ENCODE measurements at places on chromosomes 12 and 14.

DNA sequence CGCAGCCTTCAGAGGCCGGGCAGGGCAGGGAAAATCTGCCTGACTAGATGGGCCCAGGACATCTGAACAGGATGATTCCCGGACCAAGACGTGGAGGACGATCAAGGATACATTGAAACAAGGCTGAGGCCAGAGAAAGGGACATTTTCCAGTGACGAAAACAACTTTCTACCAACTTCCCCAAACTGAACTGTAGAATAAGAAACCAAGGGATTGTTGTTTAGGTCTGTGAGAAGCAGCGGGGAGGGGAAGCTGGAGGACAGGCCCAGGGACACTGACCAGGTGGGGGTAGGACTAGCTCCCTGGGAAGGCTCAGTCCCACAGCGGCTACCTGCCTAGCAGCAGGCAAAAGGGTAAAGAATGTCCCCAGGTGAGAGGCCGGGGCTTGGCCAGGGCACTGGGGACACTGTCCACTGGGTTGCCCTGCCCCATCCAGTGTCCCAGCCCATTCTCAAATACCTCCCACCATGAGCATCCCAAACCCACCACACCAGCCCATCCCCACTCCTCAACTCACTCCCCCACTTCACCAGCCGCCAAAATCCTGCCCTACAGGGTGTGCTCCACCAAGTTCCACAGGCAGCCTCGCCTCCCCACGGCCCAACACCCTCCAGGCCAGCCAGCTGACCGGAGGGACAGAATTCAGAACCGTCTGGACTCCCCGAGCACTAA is 995 bp downstream of the TNFRSF1A start:
- DNase-seq, result no peak

GRCh38 chr12:100375038-100375735 is 18.3 kb downstream of the SLC17A8 start:
- no peak for DNase-seq

GRCh38 chr12:7219599-7220243 is 30.2 kb downstream of the PEX5 start:
- DNase-seq, result peak; percentile 42

GRCh38 chr12:58803908-58804307 is 116.4 kb downstream of the LRIG3 start:
- no peak for DNase-seq

GRCh38 chr12:3743803-3744202 is 9.1 kb downstream of the CRACR2A start:
- DNase-seq, result no peak

DNA sequence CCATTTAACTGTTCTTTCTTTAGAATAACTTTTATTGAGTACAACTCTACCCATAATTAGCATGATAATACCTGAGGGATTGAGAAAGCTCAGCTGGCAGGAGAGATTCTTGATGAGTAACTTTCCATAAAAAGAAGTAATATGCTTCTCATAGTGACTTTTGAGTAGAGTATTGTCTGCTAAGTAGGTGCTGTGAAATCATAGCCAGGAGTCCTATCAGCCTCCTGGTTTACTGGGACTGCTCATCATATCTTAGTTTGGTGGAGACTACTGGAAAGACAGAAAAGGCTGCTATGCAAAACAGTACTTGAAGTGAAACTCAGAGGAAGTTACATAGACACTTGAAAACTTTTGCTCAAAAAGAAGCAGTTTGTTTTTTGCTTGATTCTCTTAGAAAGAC is 113.3 kb upstream of the ATP2B1 start:
- DNase-seq, result no peak

- DNase-seq, result no peak
These were observed 37.6 kb downstream of the CEP83 start for GRCh38 chr12:94421868-94422740.

GRCh38 chr12:79420146-79420618 is 270.6 kb downstream of the PAWR start:
- no peak for DNase-seq

- DNase-seq, result no peak
These were observed 7.1 kb downstream of the SCNN1A start for GRCh38 chr12:6367969-6368892.

GRCh38 chr12:44904321-44904720 is 28.2 kb upstream of the NELL2 start:
- DNase-seq, result no peak

GRCh38 chr12:75955251-75955650 is 76.3 kb downstream of the PHLDA1 start:
- no peak for DNase-seq

DNA sequence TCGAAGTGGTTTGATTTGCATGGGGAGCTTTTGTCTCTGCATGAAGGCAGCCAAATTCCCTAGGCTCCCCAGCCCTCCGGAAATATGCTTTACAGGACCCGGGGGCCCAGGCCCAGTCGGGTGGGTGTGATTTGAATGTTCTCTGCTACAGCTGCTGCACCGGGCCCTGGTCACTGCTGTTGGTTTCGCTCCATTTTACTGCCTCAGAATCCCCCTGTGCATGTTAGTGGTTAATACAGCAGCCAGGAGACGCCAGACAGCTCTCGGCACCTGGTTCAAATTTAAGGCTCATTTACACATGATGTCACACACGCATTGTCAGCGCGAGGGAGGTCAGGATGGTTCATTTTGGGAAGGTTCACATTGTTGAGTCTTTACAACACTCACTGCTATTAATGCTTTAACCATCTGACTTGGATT is 99.6 kb downstream of the SLC38A6 start:
- DNase-seq, result no peak

GRCh38 chr12:93786656-93787397 is 109.7 kb downstream of the CRADD start:
- no peak for DNase-seq

- DNase-seq, result no peak
These were observed 9.1 kb downstream of the B4GALNT1 start for GRCh38 chr12:57623811-57624390.

GRCh38 chr14:91378930-91379578 is 38.6 kb downstream of the CCDC88C start:
- no peak for DNase-seq

DNA sequence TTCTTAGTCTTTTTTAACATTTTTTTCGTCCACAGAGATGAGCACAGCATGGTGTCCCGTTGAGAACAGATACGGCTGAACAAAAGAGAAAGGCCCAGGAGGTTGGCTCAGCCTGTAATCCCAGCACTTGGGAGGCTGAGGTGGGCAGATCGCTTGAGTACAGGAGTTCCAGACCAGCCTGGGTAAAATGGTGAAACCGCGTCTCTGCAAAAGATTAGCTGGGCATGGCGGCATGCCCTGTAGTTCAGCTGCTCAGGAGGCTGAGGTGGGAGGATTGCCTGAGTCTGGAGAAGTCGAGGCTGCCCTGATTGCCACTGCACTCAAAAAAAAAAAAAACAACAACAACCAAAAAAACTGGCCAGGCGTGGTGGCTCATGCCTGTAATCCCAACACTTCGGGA is 5.9 kb upstream of the EP400 start:
- DNase-seq, result no peak

DNA sequence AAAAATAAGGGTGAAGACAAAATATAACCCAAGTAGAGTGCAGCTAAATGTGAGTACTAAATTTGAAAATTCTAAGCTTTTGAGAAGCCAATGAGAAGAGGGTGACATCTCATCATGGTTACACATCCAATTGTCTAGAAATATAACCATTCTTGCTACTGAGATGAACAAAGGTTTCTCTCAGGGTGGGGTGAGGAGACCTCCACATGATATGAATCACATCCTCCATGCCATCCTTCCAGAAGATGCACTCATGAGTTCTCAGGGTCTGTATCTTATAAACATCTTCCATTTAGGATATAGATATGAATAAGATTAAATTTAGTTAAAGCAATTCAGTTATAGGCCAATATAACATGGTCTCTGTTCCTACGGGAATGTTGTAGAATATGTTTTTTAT is 38.9 kb upstream of the E2F7 start:
- no peak for DNase-seq

DNA sequence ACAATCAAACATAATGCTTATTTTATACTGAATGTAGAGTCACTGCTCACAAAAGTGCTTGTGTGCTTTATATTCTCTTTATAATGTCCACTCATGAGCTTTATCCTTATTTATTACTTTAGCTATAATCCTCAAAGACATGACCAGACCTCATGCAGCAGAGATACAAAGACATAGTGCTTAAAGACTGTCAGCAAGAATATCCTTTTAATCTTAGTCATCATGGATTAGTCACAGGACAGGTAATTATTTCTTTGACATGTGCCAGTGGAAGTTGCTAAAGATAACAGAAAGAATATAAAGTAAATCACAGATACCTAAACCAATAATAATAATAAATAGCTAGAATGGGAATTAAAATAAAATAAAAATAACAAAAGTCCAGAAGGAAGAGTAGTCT is 707.5 kb downstream of the BCL11B start:
- DNase-seq, result no peak

GRCh38 chr14:102778338-102779083 is 1.3 kb downstream of the TRAF3 start:
- DNase-seq, result no peak

- DNase-seq, result no peak
These were observed 5.9 kb upstream of the DEGS2 start for GRCh38 chr14:100165376-100165775.

DNA sequence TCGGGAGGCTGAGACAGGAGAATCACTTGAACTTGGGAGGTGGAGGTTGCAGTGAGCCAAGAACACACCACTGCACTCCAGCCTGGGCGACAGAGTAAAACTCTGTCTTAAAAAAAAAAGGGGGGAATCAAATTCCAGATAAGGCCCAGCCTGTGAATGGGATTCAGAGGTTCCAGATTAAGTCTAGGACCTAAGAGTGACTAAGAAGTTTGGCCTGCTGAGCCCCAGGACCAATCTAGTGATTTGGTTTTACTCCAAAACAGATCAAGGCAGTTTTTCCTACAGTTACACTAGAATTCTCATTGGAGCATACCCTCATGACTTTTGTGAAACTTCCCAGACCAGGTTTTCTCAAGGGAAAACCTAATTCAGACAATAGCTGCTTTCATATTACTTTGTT is 22.8 kb downstream of the EXOC5 start:
- DNase-seq, result no peak

DNA sequence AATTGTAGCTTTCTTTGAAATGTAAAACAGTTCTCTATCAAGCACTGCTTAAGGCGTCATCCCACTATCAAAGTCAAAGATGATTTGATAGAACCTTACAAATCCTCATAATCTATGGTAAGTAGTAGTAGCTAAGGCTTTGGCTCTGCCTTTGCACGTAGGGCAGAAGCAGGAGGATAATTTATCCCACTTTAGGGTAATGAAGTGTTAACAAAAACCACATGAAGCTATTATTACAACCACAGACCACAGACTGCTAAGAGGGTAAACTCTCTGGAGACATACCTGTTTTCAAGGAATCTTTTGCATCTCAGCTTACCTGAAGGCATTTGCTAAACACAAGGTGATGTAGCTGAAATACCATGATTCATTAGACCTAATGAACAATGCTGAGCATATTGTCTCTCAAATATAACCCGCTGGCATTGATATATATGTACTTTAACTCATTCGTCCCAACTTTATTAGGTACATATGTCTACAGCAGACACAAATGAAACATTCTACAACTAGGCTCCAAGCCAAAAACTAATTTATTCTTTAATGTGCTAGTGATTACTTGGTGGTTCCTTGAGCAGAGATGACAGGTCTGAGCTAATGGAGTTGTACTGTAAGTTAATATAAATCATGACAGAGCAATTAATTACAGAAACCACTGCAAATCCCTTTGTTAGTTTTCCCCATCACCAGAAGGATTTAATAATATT is 368.8 kb downstream of the ETNK1 start:
- DNase-seq, result no peak

DNA sequence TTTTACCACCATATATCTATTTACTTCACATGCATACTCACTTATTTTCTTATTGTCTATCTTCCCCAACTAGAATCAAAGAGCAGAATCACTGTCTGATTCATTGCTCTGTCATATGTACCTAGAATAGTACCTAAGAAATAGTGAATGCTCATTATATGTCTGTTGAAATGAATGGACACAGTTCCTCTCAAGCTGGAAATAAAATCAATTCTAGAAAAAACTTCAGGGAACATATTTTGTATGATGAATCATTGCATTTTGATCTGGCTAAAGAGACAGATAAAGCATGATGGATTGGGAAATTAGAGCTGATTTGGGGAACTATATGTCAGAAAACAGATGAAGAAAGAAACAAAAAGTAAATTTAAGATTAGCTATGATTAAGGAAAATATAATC is 623.3 kb downstream of the C12orf50 start:
- DNase-seq, result no peak

GRCh38 chr14:32104308-32104707 is 27.2 kb downstream of the ARHGAP5 start:
- no peak for DNase-seq

DNA sequence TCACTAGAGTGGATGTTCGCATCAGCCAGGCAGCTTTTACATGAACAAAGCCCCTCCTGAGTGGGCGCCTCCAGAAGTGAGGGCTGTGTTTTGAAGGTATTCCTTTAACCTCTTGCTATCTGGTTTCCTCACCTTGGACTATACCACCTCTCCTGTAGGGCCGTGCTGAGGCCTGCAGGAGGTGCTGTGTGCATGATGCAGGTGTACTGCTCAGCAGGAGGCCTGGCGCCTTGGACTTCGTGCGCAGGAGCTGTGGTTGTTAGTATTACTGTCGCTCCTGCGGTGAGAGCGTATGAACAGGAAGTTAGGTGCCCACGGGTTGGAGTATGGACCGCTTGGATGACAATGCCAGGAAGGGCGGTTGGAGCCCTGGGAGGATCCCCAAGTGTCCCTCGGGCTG is 130.7 kb downstream of the TSPAN9 start:
- DNase-seq, result no peak

GRCh38 chr12:104549815-104550480 is 93.2 kb downstream of the CHST11 start:
- DNase-seq, result no peak

DNA sequence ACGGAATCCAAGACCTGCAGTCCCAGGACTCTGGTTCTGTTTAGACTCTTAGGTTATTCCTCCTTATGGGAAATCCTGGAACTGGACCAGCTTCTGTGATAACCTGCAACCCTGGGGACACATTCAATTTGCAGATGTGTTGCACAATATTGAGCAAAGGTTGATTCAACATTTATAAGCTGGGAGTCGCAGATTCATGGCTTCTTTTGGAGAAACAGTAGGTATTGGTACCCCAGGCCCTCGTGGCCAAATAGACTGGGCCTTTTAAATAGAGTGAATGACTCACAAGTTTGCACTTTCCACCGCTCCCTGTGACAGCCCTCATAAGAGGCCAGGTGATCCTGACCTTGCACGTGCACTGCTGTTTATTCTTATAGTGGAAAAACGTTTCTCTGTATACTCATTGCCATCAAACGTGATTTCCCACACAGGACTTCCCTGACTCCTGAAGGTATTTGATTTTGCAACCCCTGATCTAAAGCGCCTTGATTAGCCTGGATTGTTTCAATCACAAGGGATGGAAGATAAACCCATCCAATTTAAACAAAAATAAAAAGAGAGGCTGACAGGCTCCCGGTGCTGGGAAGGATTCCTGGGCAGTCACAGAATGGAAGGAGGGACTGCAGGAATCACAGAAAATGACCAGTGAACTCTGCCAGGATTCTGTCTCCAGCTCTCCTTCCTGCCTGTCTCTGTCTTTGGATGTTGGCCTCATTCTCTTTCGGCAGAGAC is 98.0 kb downstream of the VCPKMT start:
- no peak for DNase-seq

- no peak for DNase-seq
These were observed 1.3 kb downstream of the TRIM9 start for GRCh38 chr14:51093371-51094281.

- no peak for DNase-seq
These were observed 16.0 kb downstream of the EIF2B2 start for GRCh38 chr14:75018694-75019093.

GRCh38 chr12:27780612-27781408 is 774 bp upstream of the MANSC4 start:
- peak; percentile 4 for DNase-seq

Data from stimulated activated CD8-positive, alpha-beta memory T cell treated with anti-CD3 and anti-CD28 coated beads, Interleukin-4, amount 100 ng/mL, for 1 hour (primary cell).